ENCODE measurements at places on chromosomes 2 and 18.

GRCh38 chr18:34771958-34772357 is 61.9 kb downstream of the DTNA start:
- DNase-seq: no peak

- DNase-seq: no peak
These were observed 3.6 kb downstream of the UCN start for GRCh38 chr2:27304488-27305240.

- no peak for DNase-seq
These were observed 713.6 kb downstream of the PLCL1 start for GRCh38 chr2:198517976-198518375.

DNA sequence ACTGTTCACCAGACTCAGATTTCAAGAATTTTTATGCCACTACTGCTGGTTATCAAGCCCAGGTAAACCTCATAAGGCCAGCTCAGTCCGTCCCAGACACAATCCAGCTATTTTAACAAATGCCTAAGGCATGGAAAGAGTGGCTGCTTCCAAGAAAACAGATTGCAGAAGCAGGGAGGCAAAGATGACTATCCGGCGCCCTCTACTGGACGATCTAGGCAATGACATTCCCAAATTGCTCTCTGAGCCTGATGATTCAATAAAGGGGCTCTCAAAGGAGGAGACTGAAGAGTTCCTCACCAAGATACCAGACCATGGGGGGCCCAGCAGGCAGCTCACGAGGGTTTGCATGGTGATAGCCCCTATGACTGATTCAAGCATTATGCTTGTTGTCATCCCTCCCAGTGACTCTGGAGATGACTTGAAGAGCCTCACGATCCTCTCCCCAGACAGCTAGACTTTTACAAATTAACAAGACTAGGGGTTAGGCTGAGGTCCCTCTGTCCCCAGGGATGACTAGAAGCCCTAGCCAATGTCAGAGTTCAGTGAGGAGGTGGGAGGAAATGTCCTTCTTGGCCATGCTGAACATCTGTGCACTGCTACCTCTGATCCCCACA is 25.0 kb downstream of the SERPINB8 start:
- DNase-seq: peak; percentile 35

- DNase-seq: no peak
These were observed 19.5 kb upstream of the RPRM start for GRCh38 chr2:153497938-153498629.

GRCh38 chr2:44964752-44965236 is 23.3 kb downstream of the SIX3 start:
- no peak for DNase-seq

- DNase-seq: no peak
These were observed 108.4 kb downstream of the ARHGAP28 start for GRCh38 chr18:6837904-6838303.

DNA sequence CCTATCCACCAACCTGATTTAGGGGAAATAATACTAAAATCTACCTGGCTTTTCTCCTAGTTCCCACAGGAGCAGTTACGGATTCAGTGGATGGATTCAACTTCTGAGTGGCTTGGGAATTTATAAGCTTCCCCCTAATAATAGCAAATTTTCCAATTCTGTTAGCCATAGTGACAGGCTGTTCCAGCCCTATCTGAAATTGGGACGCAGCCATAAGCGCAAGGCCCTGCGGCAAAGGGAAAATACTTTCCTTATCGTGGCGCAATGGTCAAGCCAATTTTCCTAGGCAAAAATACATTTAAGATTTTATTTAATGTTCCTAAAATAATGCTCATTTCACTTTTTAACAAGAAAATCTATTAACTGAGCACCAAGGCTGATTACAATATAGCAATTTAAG is 49.7 kb downstream of the CDH2 start:
- no peak for DNase-seq

DNA sequence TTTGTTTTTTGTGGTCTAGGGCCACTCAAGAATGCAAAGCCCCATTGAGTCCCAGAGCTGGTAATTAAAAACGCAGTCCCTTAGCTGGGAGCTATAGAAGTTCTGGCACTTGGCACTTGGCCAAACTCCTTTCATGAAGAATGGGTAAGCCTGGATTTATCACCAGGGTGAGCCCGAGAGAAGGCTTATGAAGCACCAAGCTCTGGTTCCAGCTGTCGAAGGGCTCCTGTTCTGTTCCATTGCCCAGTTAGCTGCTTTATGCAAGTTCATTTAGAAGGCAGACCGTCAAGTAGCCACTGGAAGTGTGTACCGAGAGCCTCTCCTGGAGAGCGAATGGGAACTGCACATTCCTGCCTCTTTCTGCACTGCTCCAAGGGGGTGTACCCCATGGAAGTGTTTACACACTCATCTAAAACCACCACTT is 14.2 kb downstream of the ECEL1 start:
- no peak for DNase-seq

- no peak for DNase-seq
These were observed 100.4 kb upstream of the SMAD2 start for GRCh38 chr18:48030616-48031480.

DNA sequence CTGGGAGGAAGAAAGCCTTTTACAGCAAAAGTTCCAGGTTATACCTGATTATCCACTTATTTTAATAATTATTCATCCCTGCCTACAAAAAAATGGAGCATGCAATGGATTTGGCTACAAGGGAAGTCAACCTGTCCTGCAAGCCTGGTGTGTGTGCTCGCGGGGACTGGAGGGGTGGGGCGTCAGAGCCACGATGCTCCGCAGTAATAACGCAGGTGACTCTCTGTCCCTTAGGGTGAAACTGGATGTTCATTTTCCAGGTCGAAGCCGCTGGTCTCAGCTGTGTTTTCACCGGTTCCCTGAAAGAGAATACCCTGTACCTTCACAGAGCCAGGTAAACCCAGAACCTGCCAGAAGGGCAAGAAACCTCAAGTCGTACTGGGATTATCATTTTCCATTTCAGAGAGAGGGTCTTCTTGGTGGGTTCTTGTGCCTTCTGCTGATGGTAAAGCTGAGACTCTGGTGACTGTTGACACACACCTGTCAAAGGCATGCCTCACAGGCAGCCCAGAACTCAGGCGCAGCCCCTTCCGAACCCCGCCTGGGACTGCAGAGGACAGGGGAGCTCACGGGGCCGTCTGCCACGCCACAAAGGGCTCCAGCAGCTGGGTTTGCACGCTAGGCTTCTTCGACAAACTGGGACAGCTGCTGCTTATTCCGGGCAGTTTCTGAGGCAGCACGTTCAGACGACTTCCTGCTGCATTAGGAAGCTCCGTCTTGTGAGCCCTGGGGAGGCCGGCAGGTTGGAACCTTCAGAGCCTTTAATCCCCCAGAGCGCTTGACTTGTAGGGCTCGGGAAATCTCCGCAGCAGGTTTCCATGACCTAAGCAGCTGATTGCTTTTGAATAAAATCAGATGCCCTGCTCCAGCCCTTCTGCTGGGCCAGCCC is 58.6 kb downstream of the KCNG2 start:
- DNase-seq: no peak

DNA sequence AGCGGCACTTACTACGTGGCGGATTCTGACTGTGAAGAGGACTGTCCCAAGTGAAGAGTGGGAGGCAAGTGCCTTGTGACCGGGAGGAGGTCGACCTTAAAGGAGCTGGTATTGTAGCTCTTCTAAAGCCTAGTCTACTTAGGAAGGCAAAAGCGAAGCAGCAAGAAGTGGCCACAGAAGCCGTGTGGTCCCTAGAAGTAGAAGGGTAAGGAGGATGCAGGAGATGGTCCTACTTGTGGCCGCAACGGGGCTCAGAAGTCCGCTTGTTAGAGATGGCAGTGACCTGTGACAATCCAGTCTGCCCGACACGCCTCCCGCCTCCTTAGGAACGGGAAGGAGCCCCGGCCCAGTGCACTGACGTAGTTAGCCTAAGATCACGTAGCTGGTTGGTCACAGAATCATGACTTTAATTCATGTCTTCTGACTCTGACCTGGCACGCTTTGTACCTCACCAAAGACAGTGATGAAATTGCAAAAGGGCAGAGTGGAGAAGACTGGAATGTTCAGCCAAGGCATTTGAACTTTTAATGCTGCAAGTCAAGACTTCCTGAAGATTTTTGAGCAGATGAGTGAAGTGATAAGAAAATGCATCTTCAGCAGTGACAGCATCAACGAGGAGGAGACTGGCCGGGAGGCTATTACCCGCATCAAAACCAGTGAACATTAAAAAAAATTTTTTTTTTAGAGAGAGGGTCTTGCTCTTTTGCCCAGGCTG is 749 bp upstream of the EIF2AK3 start:
- peak; percentile 27 for DNase-seq

GRCh38 chr2:218249691-218250090 is 11.1 kb upstream of the GPBAR1 start:
- no peak for DNase-seq

DNA sequence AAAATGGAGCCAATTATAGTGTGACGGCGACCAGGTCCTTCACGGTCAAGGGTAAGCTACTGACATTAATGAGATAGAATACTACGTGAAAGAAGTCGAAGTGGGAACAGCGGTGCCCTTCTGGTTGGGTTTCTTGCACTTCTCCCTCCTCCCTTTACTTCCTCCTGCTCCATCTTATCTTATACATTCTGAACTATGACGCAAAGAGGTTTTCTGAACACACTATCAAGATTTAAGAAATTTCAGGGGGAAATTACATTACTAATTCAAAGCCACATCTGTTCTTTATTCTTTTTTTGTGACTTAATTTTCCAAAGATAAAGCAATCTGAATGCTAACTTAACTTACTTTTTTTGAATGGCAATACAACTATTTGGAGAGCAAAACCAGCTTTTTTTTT is 14.8 kb upstream of the IL18R1 start:
- no peak for DNase-seq

GRCh38 chr2:68766376-68766845 is 31.8 kb downstream of the ARHGAP25 start:
- no peak for DNase-seq

DNA sequence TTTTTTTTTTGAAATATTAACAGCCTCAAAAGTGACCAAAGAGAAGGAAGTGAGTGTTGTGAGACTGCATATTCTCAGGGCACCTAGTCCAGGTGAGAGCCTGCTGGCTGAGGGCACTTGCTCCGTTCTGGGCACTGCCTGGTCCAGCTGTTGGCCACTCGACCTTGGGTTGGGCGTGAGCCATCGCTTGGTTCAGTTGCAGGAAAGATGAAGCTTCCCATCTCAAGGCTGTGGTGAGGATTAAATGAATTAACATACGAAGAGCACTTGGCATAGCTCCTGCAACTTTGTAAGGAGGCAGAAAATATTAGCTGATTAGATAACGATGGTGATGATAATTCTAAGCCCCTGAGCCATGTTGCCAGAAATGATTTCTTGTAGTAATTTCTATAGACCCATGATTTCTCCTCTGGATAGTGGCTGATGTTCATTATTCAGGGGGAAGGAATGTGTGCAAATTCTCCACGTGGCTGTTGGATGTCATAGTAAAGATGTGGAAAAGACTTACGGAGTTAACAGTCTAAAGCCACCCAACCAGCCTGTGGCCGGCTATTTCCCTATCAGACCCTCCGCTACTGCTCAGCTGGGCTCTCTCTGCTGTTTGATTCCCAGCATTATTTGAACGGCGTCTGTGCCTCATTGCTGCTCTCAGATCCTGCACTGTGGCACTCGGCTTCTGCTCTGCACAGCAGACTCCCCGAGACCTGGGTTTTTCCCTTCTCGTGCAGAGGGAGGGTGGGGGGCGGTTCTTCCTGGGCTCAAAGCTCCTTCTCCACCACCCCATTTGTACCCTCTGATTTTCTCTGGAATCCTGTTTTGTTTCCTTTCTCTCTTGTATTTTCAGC is 221.1 kb downstream of the GALR1 start:
- DNase-seq: no peak
